Activated T-helper 1 cell treated with anti-CD3 and anti-CD28 coated beads, Interleukin-12 subunit alpha, Interleukin-12 subunit beta, Interleukin-2, Interleukin-4 antibody, amounts not matched to agents 30 ng/mL and 10 ng/mL and 1 ng/mL, durations not matched to agents 14 hours and 24 hours and 36 hours (primary cell): ENCODE measurements at places on chromosomes 3 and 15. TPM values are rescaled to one million over a fixed set of nuclear protein-coding genes. Genes with fewer than 3 reads are reported as not detected.
A peak's percentile ranks its signal among the peaks of the same experiment; 100 is the strongest.

OSBPL10 gene
- total RNA-seq: 12.1 and 14.5 TPM in 2 replicates

GRCh38 chr3:27568393-27568792 is 84.2 kb upstream of the SLC4A7 start:
- H3K36me3 ChIP-seq: no peaks in the 10 kb centered on the region
- H3K27ac ChIP-seq: no peak overlapping the region
- no peaks in the 10 kb centered on the region for H3K27me3 ChIP-seq
- H3K4me3 ChIP-seq: no peak overlapping the region

- H3K27me3 ChIP-seq: no peaks in the 10 kb centered on the region
- H3K4me1 ChIP-seq: no peaks in the 10 kb centered on the region
- no peak for DNase-seq
- no peaks in the 10 kb centered on the region for H3K36me3 ChIP-seq
- no peak overlapping the region for H3K4me3 ChIP-seq
These were observed 160.0 kb downstream of the NAALADL2 start for GRCh38 chr3:175018946-175019727.

DNA sequence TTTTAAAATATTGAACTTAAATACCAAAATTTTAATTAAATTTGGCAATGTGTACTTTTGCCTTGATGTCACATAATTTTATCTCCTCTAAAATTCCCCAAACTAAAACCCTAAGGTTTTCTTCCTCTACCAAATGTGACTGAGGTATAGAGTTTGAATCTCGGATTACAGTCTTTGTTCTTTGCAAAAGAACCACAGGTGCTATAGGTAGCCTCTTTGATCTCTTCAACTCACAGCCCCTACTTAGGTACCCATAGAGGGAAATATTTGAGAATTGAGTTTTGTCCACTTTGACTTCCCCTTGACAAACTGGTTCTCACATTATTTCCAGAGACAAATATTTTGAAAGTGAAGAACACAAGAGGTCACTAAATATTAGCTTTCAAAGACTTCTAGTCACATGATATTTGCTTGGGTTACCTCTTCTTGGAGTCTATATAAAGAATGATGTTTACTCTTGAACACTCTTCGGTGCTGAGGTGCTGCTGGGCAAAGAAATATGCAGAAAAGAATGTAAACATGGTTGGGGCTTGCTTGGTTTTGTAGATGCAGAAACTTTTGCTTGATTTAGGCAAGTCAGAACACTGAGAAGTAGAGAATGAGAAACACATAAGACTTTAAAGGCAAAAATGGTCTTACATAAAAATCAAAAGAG is 120.8 kb upstream of the MCTP2 start:
- H3K4me1 ChIP-seq: no peaks in the 10 kb centered on the region
- no peak overlapping the region for H3K27ac ChIP-seq
- no peaks in the 10 kb centered on the region for H3K36me3 ChIP-seq
- no peak overlapping the region for H3K4me3 ChIP-seq

ALCAM gene
- 24.9 and 25.2 TPM in 2 replicates for total RNA-seq

DNAH12 gene
- 0.17 TPM in 1 of 2 replicates, not detected in the other for total RNA-seq

GRCh38 chr15:33700695-33701303 is 267.5 kb upstream of the CHRM5 start:
- H3K36me3 ChIP-seq: no peaks in the 10 kb centered on the region
- H3K27me3 ChIP-seq: peaks cover 2% of the 10 kb centered on the region
- H3K27ac ChIP-seq: no peak overlapping the region

CCDC39 gene
- total RNA-seq: not detected in 2 replicates

DNA sequence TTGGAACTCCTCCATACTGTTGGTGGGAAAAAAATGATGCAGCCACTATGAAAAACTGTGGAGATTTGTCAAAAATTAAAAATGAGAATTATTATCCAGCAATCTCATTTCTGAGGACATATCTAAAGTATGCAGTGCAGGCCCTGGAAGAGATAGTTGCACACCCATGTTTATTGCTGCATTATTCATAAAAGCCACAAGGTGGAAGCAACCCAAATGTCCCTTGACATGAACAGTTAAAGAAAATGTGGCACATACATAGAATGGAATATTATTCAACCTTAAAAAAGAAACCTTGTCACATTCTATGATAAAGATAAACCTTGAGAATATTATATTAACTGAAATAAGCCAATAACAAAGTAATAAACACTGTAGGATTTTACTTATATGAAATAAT is 80.9 kb upstream of the ARHGEF26 start:
- peaks cover 4% of the 10 kb centered on the region for H3K27me3 ChIP-seq
- H3K4me1 ChIP-seq: no peaks in the 10 kb centered on the region
- H3K27ac ChIP-seq: no peak overlapping the region
- H3K36me3 ChIP-seq: no peaks in the 10 kb centered on the region

GRCh38 chr3:45865563-45865962 is 20.8 kb upstream of the CCR9 start:
- DNase-seq: no peak
- H3K4me1 ChIP-seq: peaks cover 53% of the 10 kb centered on the region
- H3K27ac ChIP-seq: no peak overlapping the region
- H3K27me3 ChIP-seq: peaks cover 33% of the 10 kb centered on the region

- peak; percentile 50 for DNase-seq
- peaks cover 78% of the 10 kb centered on the region for H3K4me1 ChIP-seq
- no peaks in the 10 kb centered on the region for H3K27me3 ChIP-seq
- H3K27ac ChIP-seq: peak overlapping the region; percentile 82
- H3K36me3 ChIP-seq: peaks cover 2% of the 10 kb centered on the region
These were observed 29.8 kb downstream of the IRAK2 start for GRCh38 chr3:10194328-10195071.

DNA sequence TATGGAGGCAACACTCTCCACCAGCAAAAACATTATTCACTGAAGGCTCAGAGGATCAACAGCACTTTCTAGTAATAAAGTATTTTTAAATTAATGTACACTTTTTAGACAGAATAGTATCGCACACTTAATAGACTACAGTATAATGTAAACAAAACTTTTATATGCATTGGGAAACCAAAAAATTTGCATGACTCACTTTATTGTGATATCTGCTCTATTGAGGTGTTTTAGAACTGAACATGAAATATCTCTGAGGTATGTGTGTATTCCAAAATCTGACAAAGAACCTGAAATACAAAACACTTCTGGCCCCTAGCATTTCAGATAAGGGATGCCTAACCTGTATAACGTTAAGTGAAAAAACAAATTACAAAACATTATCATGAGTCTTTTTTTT is 99.7 kb downstream of the PRICKLE2 start:
- H3K4me1 ChIP-seq: no peaks in the 10 kb centered on the region
- H3K27me3 ChIP-seq: no peaks in the 10 kb centered on the region
- DNase-seq: no peak
- H3K4me3 ChIP-seq: no peak overlapping the region
